ENCODE measurements at places on chromosomes 7 and 10.

DNA sequence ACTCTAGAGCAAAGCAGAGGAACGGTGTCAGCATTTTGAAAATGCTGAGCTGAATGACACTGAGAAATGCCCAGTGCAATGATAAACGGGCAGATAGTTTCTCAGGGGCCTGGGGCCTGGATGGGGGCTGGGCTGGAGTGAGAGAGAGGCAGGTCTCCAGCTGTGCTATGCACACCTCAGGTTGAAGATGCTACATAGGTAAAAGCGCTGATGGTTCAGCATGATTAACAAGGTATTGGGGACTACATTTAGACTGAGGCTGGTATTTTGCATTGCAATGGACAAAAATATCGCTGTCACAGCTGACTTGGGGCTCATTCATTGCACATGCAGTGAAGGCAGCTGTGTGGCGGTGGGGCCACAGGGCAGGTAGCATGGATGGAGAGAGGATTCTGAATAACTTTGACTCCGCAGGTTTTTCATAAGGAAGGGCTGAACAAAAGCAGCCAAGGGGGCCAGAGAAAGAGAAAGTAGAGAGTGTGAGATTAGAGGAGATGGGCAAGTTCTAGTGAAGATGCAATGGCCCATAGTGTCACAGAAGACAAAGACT is 290.8 kb upstream of the ZNF32 start:
- no peak for DNase-seq

- no peak for DNase-seq
Observed at GRCh38 chr10:107371801-107372200, 207.3 kb upstream of the SORCS1 start.

GRCh38 chr7:126993626-126994213 is 259.0 kb downstream of the GRM8 start:
- no peak for DNase-seq

GRCh38 chr10:130636313-130636930 is 500.2 kb downstream of the GLRX3 start:
- DNase-seq, result no peak

DNA sequence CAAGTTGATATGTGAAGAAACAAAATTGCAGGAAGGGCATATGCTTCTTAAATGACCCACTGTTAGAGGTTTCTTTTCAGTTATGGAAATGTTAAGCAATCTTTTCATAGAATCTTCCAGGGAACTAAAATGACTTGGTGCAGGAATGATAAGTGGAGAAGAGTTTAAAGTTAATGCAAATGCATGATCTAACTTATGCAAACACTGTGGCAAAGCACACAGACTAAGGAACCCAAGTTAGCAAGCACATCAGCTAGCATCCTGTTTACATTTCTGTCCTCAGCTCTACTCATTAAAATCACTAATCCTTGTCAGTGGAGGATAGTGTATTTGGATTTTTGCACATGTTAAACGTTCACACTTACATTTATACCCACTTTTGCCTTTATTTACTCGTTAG is 9.3 kb downstream of the CLCN1 start:
- DNase-seq, result no peak
